ENCODE measurements at places on chromosomes 16 and 17.

- no peak for DNase-seq
Measured at GRCh38 chr17:14771543-14771942, 470.7 kb downstream of the HS3ST3B1 start.

DNA sequence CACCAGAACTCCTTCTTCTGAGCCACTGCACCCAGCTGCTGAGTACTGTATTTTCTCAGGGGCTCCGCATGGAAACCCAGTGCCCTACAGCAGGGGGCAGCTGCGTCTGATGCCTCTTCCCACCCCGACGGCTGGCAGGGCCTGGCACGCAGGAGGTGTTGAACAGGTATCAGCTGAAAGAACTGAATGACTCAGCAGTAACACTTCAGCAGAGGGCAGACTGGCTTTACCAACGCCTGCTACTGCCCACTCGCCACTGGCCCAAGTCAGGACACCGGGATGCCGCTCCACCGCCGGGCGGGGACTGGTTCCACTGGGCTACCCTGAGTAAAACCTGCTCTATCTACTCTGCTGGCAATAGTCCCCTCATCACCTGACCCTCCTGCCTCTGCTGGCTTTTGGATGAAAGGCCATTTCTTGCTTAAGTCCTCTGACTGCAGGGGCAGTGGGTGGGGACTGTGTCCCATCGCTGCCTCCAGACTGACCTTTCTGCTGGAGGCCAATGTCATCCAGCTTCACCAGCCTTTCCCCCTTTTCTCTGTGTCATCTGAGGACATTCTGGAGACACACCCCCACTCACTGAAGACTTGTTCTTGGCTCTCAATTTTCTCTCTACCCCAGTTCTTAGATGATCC lies 100.4 kb upstream of the FA2H start:
- DNase-seq, result no peak

GRCh38 chr17:57924677-57925076 lies 30.5 kb downstream of the CUEDC1 start:
- no peak for DNase-seq

DNA sequence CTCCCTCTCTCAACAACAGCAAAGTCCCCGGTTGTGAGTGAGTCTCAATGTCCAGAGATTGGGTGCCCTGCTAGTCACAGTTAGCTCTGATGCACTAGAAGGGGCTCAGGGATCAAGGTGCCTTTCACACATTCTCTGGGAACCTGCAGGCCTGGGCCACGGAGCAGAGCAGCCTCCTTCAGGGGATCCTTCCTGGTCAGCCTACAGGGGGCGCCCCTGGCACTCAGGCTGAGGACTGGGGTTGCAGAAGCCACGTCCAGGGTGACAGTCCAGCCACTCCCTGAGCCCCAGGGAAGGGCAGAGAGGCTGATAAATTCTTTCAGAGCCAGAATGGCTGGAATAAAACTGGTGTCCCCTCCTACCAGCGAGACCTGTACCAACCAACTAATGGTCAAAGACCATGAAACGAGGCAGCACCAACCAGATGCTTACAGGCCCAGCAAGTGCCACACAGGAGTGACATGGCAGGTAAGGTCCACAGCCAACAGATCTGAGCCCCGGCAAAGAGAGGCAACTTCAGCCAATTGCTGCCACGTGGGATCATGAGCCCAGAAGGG lies 43.5 kb downstream of the ST3GAL2 start:
- peak; percentile 32 for DNase-seq

GRCh38 chr16:46727184-46727583 lies 21.0 kb downstream of the MYLK3 start:
- DNase-seq, result no peak

DNA sequence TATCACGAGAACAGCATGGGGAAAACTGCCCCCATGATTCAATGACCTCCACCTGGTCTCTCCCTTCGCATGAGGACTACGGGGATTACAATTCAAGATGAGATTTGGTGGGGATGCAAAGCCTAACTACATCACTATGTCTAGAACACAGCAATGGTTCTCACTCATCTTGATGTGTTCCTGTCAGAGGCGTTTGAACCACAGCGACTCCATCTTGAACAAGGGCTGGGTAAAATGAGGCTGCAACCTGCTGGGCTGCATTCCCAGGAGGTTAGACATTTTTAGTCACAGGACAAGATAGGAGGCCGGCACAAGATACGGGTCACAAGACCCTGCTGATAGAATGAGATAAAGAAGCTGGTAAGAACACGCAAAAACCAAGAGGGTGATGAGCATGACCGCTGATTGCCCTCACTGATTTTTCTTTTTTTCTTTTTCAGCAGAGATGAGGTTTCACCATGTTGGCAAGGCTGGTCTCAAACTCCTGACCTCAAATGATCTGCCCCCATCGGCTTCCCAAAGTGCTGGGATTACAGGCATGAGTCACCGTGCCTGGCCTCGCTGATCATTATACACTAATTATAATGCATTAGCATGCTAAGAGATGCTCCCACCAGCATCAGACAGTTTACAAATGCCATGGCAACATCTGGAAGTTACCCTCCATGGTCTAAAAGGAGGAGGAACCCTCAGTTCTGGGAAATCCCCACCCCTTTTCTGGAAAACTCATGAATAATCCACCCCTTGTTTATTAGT lies 3.0 kb upstream of the PPY start:
- DNase-seq, result no peak

- DNase-seq, result no peak
Measured at GRCh38 chr17:68161644-68162428, 86.0 kb upstream of the AMZ2 start.

Data from activated effector memory CD4-positive, alpha-beta T cell treated with Interleukin-2 at 50 U/mL for 16 hours (primary cell).